ENCODE measurements at places on chromosomes 13 and 19. TPM values are rescaled to one million over a fixed set of nuclear protein-coding genes. Genes with fewer than 3 reads are reported as not detected.

Gene HCST
- total RNA-seq: 11.7 TPM

Gene NOVA2
- total RNA-seq: not detected

Gene NLRP7
- not detected for total RNA-seq

Gene SLITRK5
- not detected for total RNA-seq

Gene PRKCG
- not detected for total RNA-seq

Gene PTGIR
- 17.2 TPM for total RNA-seq

Gene GGACT
- total RNA-seq: 3.9 TPM

Gene MAB21L1
- not detected for total RNA-seq

Gene ZNF431
- 13.2 TPM for total RNA-seq

Gene LMO7
- total RNA-seq: 10.5 TPM

Gene CYP4F8
- not detected for total RNA-seq

Gene PALM
- 1.0 TPM for total RNA-seq

Gene GAPDHS
- not detected for total RNA-seq
